ENCODE measurements at places on chromosomes 13 and 19.

DNA sequence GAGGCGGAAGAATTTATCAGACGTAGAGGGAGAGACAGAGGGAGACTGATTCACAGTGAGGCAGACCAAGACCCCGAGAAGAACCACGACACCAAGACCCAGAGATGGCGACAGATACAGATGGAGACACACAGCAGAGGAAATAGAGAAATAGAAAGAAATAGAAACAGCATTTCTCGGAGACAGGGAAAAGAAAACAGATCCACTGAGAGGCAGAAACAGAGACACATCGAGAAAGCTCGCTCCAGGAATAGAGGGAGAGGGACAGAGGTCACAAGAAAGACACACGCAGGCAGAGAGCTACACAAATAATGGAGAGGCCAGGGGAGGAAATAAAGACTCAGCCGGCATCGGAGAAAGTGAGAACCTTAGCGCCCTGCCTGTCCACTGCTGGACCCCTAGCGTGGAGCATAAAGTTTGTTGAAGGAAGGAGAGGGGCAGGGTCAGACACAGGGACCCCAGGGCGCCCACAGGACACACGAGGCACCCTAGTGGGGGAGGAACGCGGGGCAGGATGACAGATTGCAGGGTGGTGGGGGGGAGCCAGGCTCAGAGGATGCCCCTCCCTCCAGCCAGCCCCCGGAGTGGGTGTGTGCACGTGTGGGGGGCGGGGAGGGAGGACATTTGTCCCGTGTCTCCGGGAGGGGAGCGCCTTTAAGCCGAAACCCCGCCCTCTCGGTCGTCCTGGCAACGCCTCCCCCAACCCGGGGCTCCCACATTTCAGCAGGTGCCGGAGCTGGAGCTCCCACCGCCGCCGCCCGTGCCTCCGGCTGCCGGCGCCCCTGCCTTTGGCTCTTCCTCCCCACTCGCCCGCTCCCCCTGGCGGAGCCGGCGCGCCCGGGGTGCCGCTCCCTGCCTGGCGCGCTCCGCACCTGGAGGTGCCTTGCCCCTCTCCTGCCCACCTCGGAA, at the start of gene PRKCG:
Gene PRKCG (plus strand): TSS at position 716 of the 909 bp plus-strand sequence. CDS start 298 bp downstream, outside the sequence.
- no peak for DNase-seq

DNA sequence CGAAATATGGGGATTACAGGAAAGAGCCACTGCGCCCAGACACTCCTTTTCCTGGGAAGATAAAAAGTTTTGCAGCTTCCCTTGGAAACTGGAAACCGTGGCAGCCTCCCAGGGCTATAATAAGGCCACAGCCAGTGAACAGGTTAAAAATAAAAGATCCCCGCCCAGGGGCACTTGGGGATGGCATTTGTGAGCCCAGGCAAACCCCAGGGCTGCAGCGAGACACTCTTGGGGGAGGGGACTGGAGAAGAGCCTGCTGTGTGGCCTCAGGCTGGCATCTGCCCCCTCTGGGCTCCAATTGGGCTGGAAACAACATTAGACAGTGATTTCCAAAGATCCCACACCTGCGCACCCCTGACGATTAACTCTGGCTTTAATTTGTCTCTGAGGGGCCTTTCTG, 11.2 kb downstream of the FEM1A start:
- no peak for DNase-seq

DNA sequence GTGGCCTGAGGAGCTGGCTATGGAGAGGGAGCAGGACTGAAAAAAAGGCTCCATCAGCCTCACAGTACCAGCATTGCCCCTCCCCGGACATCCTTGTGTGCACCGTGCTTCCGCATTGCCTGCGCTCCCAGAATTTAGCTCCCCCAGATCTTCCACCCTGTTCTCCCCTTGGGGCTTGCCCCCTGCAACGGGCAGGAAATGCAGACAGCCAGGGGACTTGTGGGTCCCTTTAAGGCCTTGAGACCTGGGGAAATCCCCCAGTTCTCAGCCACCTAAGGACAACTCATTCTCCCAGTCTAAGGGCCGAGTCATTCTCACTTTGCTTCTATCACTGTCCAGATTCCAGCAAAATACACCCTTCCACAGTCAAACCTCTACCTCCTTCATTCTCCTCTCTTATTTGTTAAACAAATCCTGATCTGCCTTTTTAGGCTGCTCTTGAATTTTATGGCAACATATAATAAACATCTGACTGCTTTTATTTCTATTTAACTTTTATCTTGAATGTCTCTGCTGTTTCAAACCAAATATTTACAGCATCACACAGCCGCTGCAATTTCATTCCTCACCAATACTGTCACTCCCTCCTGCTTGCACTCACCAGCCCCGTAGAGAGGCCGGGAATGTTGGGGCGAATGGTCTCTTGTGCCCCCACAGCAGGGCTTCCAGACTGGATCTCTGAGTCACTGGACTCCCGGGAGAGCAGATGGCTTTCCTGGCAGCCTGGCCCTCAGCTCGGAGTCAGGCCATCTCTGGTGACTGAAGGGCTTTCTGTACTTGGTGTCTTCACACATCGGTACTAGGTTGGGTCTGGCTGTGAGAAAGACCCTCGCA, 221.9 kb downstream of the TSHZ3 start:
- no peak for DNase-seq

- no peak for DNase-seq
Observed at GRCh38 chr13:30125422-30126073, 181.8 kb downstream of the KATNAL1 start.
